ENCODE measurements at places on chromosomes 4 and X.

GRCh38 chr4:148449921-148450320, 7.7 kb upstream of the NR3C2 start:
- DNase-seq: no peak

DNA sequence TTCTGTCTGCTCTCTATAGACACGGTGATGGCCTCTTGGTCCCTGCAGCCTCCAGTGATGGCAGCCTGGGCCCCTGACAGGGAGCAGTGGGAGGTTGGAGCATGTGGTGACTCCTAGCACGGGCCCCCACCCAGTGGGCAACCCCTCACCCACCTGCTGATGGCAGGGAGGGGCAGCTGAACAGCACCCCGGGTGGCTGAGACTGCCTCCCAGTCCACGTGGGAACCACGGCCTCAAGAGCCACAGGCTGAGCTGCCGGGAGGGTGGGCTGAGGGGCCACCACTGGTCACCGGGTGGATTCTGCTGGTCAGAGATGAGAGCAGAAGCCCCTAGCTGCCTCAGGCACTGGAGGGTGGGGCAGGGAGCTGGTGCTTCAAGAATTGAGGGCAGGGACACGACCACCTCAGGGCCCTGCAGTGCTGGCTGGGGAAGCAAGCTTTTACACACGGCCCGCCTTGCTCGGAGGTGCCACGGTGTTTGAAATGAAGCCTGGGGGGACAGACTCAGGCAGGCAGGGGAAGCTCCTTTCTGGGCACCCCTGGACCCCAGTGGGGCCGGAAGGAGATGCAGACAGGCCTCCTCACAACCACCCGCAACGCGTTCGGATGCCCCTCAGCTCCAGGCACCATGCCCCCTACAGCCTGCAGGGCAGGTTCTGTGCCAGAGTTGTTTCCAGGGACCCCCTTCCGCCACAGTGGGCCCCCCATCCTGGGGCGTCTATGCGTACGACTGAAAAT, 6.3 kb upstream of the HAUS3 start:
- peak; percentile 6 for DNase-seq

DNA sequence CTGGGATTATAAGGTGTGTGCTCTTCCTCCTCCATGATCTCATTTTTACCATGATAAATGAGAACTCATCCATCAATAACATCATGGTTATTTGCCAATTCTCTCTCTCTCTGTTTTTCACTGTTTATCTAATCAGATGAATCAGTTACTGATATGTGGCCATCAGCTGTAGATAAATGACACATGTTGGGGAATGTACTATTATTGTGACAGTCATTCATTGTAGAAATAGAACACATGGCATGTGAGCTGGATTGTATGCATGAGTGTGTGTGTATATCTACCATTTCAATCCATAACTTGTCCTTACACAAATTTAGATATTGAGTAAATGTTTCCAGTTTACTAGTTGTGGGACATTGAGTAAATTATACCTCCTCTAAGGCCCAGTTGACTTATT, 53.0 kb downstream of the OSTC start:
- DNase-seq: no peak

- DNase-seq: no peak
Measured at GRCh38 chrX:37662181-37662580, 23.4 kb upstream of the XK start.

DNA sequence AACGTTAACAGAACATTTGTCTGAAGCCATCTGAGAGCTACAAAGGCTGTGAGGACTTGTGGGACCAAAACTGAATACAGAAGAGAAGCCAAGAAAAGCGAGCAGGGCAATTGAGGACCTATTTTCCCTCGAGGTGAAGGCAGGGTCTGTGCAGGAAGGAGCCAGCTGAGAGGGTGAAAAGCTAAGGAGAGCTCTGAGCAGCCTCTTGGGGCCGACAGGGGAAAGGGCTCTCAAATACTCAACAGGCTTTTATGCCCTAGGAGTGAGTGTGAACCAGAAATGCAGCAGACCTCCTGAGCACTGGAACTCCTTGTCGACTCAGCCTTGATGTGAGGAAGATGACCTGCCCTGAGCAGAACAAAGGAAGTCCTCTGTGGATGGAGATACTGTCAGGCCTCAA, 54.2 kb downstream of the C4orf50 start:
- no peak for DNase-seq

GRCh38 chr4:163071308-163071707, 95.4 kb downstream of the NAF1 start:
- no peak for DNase-seq

DNA sequence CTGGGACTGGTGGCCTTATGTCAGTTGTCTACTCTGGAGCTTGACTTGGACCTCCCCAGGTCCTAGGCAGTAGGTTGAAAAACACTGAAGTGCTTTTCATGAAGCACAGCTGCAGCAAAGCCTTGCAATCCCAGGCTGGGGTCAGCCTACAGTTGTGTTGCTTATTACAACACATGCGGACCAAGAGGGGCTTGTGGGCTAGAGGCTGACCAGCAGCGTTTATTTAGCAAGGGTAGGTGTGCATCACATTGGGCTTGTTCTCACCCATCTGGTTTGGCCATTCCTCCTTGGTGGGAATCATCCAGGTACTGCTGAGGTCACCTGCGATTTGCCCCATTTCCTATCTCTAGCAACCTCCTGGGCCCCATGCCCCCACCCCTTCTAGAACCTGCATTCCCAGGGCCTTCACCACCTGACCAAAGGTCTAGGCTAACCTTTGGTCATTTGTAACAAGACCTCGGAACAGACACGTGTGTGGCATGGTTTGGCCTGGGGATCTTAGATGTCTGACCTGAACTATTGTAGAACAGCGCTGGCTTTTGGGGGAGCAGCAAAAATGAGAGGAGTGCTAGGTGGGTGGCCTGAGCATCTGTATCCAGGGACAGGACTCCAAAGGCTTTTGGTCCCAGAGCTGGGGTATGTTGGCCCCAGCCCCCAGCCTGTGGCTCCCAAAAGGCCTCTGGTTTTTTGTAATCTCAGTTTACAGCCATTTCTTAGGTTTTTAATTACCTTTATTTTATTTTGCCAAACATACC, 3.0 kb downstream of the RPL10 start:
- peak; percentile 24 for DNase-seq

GRCh38 chr4:187027272-187027671, 303.6 kb upstream of the FAT1 start:
- no peak for DNase-seq

GRCh38 chr4:147138171-147138570, 192.5 kb upstream of the TTC29 start:
- DNase-seq: no peak

DNA sequence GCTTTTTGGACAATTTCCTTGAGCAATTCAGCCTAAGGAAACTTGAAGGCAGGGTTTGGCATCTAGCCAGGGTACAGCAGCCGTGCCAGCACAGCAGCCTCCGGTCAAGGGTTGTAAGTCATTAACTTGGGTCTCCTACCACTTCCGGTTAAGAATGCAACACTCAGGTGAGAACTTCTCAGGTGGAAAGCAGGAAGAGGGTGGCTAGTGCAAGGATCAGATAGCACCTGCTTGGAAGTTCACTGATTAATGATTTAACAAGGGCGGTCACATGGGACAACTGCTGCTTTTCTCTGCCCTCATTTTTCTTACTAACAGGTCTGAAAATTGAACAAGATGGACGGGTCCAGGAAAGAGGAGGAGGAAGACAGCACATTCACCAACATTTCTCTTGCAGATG, 30.1 kb upstream of the SCOC start:
- DNase-seq: peak; percentile 85

- DNase-seq: no peak
Measured at GRCh38 chrX:139093201-139093600, 381.7 kb upstream of the FGF13 start.

- DNase-seq: no peak
Measured at GRCh38 chr4:13399257-13399656, 84.9 kb downstream of the RAB28 start.

GRCh38 chr4:1377606-1378261, 28.5 kb downstream of the NKX1-1 start:
- DNase-seq: no peak

GRCh38 chrX:57817302-57817701, 93.0 kb downstream of the ZXDA start:
- no peak for DNase-seq

- no peak for DNase-seq
Measured at GRCh38 chr4:18533262-18533775, 511.8 kb upstream of the LCORL start.

GRCh38 chrX:117645639-117646038, 471.0 kb downstream of the KLHL13 start:
- no peak for DNase-seq

DNA sequence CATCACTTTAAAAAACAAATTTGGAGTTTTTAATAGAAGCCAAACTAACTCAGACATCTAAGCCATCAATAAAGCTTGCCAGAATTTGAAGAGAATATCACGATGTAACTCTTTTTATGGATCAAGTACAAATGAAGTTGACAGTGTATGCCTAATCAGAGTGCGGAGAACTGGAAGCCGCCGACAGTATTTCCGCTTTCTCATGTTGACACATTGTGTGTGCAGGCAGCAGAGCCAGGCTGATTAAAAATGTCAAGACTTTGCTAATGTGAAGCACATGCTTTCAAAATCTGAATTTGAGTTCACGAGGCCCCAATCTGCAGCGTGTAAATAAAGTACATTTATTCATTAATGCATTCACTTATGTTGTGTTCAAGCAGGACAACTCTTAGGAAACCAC, 161.2 kb downstream of the TENM3 start:
- no peak for DNase-seq

DNA sequence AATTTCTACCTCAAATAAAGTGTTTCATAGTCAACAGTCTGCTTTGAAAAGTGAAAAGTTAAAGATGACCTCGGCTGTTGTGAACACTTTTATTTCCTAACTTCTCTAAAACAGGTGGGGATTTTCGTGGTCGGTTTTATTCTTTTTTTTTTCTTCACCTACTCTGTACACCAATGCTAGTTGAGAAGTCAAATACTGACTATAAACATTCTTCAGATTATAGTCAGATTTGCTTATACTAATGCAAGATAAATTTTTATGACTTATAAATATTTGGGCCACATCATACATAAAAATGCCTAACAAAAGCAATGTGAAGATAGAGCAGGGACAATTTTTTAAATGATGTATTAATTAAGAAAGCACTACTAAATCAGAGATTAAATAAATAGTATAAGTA, 98.1 kb upstream of the GPR34 start:
- DNase-seq: no peak

GRCh38 chrX:43892336-43892870, 10.2 kb upstream of the MAOB start:
- DNase-seq: no peak

DNA sequence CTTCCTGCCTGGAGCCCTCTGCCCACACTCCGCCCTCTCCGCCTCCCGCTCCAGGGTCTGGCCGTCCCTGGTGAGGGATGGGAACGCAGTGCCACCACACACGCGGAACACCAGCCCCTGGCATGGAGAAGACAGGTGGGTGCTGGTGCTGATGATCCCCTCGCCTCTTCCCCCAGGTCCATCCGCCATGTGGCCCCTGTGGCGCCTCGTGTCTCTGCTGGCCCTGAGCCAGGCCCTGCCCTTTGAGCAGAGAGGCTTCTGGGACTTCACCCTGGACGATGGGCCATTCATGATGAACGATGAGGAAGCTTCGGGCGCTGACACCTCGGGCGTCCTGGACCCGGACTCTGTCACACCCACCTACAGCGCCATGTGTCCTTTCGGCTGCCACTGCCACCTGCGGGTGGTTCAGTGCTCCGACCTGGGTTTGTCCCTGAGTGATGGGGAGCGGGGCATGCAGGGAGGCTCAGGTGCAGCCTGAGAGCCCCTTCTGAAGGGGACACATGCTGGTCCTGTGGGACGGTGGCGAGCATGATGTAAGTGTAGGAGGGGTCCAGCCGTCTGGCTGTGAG, 9.8 kb downstream of the BGN start:
- DNase-seq: no peak

- DNase-seq: no peak
Measured at GRCh38 chr4:88897180-88897579, 159.8 kb downstream of the FAM13A start.
